Renal pelvis (tissue), 12 donors: ENCODE measurements at places on chromosomes 11 and 22. TPM values are rescaled to one million over a fixed set of nuclear protein-coding genes. Genes with fewer than 3 reads are reported as not detected.
A peak's percentile ranks its signal among the peaks of the same experiment; 100 is the strongest.

The KCNJ1 gene
- 91.8 TPM for polyA plus RNA-seq

The OR8D4 gene
- polyA plus RNA-seq: not detected

The DDX25 gene
- polyA plus RNA-seq: 4.7 TPM

The PCSK7 gene
- 33.6 TPM for polyA plus RNA-seq

The CDC42EP1 gene
- 59.7 TPM for polyA plus RNA-seq

The GLB1L3 gene
- polyA plus RNA-seq: 1.8 TPM

The OLFML1 gene
- 29.8 TPM for polyA plus RNA-seq

The EFCAB6 gene
- 4.3 TPM for polyA plus RNA-seq

The OOSP2 gene
- polyA plus RNA-seq: not detected

The IFITM2 gene
- 212 TPM for polyA plus RNA-seq

The DLG2 gene
- polyA plus RNA-seq: 16.6 TPM

The OR4A16 gene
- not detected for polyA plus RNA-seq

The TYR gene
- polyA plus RNA-seq: 0.15 TPM

The PARVA gene
- polyA plus RNA-seq: 108 TPM

The ARFGAP2 gene
- 83.2 TPM for polyA plus RNA-seq

The GALNT18 gene
- 26.4 TPM for polyA plus RNA-seq

The PDGFD gene
- 18.1 TPM for polyA plus RNA-seq

The GLB1L2 gene
- 28.7 TPM for polyA plus RNA-seq

- DNase-seq: no peak
Measured at GRCh38 chr11:134046681-134047449, 22.0 kb upstream of the JAM3 start.

GRCh38 chr22:48181263-48181955, 1419.0 kb downstream of the TBC1D22A start:
- DNase-seq: no peak

GRCh38 chr22:28826921-28827320, 26.6 kb upstream of the XBP1 start:
- DNase-seq: no peak

- DNase-seq: no peak
Measured at GRCh38 chr22:36252754-36253522, at the start of gene APOL1. Gene APOL1, plus strand, starts transcription at chr22:36253133. Its CDS starts 1,823 bp downstream, at chr22:36254956.

- no peak for DNase-seq
Measured at GRCh38 chr11:67698247-67698646, 23.8 kb upstream of the ALDH3B2 start.

- no peak for DNase-seq
Measured at GRCh38 chr11:19595499-19595839, 117.2 kb upstream of the NAV2 start.

DNA sequence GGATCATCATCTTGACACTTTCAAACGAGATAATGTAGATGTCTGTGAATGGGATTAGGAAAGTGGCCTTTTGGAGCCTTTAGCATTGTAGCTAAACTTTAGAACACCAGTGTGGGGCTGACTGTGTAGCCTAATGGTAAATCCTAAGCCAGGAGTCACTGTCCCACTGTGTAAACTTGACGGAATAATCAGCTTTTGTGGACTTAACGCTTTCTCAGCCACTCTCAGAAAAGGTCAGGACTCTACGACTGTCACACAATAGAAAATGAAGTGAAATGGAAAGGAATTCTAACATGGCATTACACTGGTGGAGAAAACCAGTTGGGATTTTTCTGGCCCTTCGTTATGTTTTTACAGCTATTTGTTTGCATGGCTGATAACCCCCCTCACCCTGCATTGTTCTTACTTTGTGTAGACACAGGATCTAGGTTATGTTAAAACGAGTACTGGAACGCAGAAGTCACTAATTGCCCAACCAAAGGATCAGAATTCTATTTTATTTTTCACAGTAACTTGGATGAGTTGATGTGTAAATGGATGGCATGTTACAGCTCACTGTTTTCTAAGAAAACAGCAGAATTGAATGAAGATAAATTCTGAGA, 22.0 kb upstream of the GRAMD1B start:
- DNase-seq: no peak

GRCh38 chr11:71385091-71385490, 63.1 kb downstream of the DHCR7 start:
- no peak for DNase-seq

DNA sequence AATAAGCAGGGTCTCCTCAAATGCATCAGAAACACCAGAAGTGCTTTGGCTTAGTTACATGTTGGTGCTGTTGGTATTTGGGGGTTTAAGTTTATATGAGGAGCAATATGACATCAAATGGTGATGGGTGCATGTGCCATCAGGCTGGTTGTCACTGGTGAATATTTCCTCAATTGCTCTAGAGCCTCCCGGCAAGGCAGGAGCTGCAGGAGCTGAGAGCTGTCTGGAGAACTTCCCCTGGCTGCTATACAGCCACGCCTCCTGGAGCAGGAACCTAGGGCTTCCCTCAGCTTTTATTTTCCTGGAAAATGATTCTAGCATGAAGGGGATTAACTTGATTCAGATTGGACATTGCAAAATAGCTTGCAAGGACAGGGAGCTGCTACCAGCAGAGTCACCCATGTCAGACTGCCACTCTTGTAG, 15.8 kb downstream of the IGLL5 start:
- no peak for DNase-seq

GRCh38 chr22:30804626-30805025, 110.0 kb downstream of the OSBP2 start:
- no peak for DNase-seq

DNA sequence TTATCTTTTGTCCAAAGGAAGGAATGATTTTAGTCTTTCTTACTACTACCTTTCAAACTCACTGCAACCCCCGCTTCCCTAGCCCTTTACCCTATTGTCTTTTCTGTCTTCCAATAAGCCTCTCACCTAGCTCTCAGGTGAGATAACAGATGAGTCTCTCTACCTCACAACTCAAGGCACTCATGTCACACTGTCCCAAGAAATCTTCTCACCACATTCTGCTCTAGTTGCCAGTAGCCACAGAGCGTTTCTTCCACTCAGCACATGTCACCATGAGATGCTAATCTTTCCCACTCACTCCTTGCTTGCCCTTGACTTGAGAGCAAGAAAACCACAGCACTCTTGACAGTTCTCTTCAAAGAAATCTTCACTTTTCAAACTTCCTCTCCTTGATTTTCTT, 32.7 kb upstream of the TMEM41B start:
- DNase-seq: no peak

GRCh38 chr11:29005401-29005980, 897.3 kb downstream of the METTL15 start:
- DNase-seq: no peak

- no peak for DNase-seq
Measured at GRCh38 chr11:28524098-28524497, 415.9 kb downstream of the METTL15 start.

- no peak for DNase-seq
Measured at GRCh38 chr11:15651816-15652215, 537.1 kb downstream of the INSC start.

DNA sequence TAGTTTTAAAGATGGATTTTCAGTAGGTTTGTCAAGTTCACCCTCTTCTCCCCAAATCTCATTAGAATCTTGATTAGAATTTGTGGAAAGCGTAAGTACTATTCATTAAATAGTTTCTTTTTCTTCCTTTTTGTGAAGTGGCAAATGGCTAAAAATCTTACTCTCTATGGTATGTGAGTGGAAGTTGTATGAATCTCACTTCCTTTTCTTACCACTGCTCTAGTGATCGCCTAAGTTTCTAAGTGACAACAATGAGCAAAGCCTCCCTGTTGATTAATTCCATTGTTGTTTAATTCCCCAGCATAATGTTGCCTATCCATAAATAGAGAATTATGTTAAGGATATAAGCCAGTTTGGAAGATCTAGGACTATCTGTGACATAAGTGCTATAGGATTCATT, 82.7 kb downstream of the PGR start:
- no peak for DNase-seq

GRCh38 chr11:5036669-5037068, 9.7 kb upstream of the OR52J3 start:
- no peak for DNase-seq

GRCh38 chr11:96316869-96317268, 26.1 kb downstream of the MAML2 start:
- DNase-seq: no peak

GRCh38 chr11:98895936-98896335, 124.8 kb upstream of the CNTN5 start:
- no peak for DNase-seq

DNA sequence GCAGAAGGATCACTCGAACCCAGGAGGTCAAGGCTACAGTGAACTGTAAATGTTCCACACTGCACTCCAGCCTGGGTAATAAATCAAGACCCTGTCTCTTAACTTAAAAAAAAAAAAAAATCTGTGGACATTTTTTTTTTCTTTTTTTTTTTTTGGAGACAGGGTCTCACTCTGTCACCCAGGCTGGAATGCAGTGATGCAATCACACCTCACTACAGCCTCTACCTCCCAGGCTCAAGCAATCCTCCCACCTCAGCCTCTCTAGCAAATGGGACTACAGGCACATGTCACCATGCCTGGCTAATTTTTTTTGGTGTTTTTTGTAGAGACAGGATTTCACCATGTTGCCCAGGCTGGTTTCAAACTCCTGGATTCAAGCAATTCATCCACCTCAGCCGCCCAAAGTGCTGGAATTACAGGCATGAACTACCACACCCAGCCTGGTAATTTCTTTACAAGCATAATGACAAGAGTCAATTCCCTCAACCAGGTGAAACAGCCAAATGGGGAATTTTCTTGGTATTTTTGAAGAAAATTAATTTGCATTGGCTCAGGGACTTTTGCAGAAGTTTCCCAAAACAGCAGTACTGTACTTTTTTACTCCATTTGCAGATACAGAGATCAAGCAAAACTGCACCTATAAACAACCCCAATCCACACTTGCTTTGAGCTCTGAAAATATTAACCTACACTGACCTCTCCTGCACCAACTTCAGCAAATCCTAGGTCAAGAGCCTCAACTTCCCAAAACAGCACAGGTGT, 44.0 kb downstream of the MRTFA start:
- no peak for DNase-seq

GRCh38 chr11:84993386-84993785, 633.8 kb downstream of the DLG2 start:
- no peak for DNase-seq

DNA sequence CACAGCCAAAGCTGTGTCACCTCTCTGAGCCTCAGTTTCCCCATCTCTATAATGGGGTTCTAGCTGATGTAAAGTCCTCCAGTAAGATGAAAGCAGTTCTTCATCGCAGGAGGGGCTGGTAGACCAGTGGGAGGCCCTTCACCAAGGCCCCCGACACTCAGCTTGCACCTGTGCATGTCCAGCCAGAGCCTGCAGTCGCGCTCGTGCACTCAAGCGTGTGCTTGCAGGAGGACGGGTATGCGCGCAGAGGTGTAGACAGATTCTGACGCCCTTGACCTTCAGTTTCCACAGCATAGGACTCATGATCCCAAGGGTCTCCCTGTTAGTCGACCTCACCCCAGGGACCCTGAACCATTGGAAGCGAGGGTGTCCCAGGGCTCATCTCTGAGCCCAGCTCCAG, 633.7 kb downstream of the TBC1D22A start:
- no peak for DNase-seq

- DNase-seq: no peak
Measured at GRCh38 chr22:38696606-38697424, 3.9 kb downstream of the JOSD1 start.

GRCh38 chr11:90171359-90171758, 36.9 kb downstream of the NAALAD2 start:
- DNase-seq: no peak

GRCh38 chr22:23415490-23415851, 164.6 kb downstream of the IGLL1 start:
- no peak for DNase-seq

DNA sequence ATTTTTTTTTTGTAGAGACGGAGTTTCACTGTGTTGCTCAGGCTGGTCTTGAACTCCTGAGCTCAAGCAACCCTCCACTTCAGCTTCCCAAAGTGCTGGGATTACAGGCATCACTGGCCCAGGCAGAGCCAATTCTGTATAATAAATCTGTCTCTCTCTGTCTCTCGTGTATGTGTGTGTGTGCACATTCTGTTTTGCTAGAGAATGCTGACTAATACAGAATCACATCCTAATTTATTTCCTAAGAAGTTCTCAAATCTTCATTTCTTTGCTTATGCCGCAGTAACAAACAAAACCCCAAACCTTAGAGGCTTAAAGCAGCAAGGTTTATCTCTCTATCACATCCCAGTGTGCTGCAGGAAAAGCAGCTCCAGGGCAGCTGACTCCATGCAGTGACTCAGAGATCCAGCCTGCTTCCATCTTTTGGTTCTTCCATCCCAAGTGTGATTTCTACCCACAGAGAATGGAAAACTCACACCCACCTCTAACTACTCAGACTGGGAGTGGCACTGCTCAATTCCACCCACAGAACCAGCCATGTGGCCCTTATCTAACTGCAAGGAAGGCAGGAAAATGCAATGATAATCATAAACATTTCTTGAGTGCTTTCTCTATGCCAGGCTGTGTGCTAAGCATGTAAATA, 35.1 kb upstream of the LRRC10B start:
- DNase-seq: no peak

DNA sequence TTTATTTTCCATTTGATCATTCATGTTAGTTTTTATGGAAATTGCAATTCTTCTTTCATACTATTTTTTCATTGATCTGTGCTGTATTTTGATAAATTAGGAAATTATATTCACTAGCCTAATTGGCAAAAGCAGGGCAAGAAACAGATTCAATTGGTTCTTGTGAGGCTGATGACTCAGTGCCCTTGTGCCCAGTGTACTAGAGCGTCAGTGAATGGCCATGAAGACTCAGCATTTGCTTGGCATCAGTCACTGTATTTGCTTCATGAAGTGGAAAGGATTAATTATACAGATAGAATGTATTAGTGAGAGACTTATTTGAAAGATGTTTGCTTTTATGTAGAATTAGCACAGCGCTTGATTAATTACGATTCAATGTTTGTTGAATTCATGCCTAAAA, 31.8 kb downstream of the MRGPRX1 start:
- DNase-seq: no peak

GRCh38 chr11:134363592-134363991, 31.8 kb downstream of the GLB1L2 start:
- no peak for DNase-seq

GRCh38 chr22:39634530-39635405, 64.2 kb downstream of the CACNA1I start:
- DNase-seq: no peak

DNA sequence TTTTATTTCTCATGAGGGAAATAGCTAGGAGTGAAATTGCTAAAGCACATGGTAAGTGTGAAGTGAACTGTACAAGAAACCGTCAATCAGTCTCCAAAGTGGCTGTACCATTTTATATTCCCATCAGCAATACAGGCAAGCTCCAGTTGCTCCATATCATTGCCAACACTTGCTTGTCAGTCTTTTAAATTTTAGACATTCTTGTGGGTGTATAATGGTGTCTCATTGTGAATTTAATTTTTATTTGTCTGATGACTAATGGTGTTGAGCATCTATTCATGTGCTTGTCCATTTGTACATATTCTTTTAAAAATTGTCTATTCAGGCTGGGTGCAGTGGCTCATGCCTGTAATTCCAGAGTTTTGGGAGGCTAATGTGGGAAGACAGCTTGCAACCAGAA, 34.1 kb upstream of the SMCO4 start:
- no peak for DNase-seq

- no peak for DNase-seq
Measured at GRCh38 chr11:57410287-57410686, 16.6 kb downstream of the SLC43A3 start.

GRCh38 chr11:40986320-40986719, 473.1 kb downstream of the LRRC4C start:
- DNase-seq: no peak

- no peak for DNase-seq
Measured at GRCh38 chr11:3106736-3107524, 49.7 kb upstream of the CARS1 start.

- no peak for DNase-seq
Measured at GRCh38 chr22:25741692-25742626, at the start of gene MYO18B. Gene MYO18B, plus strand, starts transcription at chr22:25742188. Its CDS starts 18,905 bp downstream, at chr22:25761093.

- peak; percentile 26 for DNase-seq
Measured at GRCh38 chr22:41687901-41688364, 734 bp downstream of the SNU13 start.
